NCI-H2171 treated with DMSO at 0.1 percent for 48 hours (cell line): ENCODE measurements at places on chromosomes 3 and 15.
A peak's percentile ranks its signal among the peaks of the same experiment; 100 is the strongest.

GRCh38 chr15:83612226-83612625, 41.7 kb upstream of the ADAMTSL3 start:
- no peak for DNase-seq

GRCh38 chr3:48952510-48953118, 34.0 kb downstream of the ARIH2 start:
- DNase-seq: peak; percentile 1

DNA sequence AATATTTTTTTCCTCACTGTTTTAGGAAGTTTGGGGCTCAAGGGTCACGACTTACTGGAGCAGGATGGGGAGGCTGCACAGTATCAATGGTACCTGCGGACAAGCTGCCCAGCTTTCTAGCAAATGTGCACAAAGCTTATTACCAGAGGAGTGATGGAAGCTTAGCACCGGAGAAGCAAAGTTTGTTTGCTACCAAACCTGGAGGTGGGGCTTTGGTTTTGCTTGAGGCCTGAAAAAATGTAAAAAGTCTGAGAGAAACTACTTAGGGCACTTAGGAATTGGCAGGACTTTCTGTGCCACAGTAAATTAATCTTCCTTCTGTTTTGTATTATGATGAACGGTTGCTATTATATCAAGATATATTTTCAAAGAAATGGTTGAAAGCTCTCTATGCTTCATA, 95.1 kb upstream of the FGF7 start:
- DNase-seq: no peak

DNA sequence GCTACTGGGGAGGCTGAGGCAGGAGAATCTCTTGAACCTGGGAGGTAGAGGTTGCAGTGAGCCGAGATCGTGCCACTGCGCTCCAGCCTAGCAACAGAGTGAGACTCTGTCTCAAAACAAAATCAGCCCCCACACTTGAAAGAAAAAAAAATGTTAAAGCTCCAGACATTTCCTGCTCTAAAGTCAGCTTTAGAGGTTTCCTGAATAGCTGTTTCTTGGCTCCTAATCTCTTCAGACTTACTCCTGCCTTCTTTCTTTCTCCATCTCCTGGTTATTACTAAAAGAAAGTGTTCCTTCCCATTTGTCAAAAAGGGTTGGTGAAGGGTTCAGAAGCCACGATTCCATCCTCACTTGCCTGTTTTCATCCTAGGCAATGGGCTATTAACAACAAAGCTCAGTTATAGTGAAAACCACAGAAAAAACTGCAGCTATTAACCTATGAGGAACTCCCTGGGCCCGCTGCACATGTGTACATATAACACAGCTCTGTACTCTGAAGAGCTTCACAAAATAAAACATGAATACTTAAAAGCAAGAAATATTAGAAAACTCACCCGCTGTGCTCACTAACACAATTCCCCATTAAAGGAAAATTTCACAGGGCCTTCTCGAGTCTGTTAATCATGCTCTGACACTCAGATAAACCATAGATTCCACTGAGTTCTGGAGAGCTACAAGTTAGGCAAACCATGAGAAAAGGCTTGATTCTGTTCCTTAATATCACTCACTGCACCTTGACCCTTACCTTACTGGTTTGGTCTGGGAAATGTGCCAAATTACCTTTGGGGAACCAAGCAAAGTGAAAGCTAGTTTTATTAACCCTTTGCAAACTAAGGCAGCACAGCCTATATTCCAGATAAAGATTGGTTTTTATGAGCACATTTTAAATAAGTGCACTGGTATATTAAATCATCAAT, 89.9 kb upstream of the TSPAN3 start:
- no peak for DNase-seq

- no peak for DNase-seq
Measured at GRCh38 chr15:75095594-75095993, 72.2 kb downstream of the PPCDC start.

- no peak for DNase-seq
Measured at GRCh38 chr3:71089271-71089847, 494.2 kb downstream of the FOXP1 start.

GRCh38 chr3:113374078-113374477, 67.2 kb downstream of the CFAP44 start:
- DNase-seq: no peak

DNA sequence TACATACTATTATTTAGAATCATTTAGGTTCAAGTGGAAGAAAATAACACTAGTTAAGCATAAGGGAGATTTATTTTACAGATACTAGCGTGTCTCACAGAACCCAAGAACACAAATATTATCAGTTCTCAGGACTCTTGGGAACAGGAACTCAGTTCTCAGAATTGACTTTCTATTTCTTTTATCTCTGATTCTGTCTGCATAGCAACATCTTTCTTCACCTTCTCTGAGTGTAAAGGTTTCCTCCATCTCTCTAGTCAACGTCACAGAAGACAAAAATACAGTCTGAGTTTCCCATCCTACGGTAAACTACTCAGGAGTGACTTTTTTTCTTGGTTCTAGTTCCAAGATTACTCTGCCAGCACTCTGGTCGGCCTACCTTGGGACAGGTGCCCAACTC, 220.0 kb downstream of the SV2B start:
- DNase-seq: no peak

- DNase-seq: no peak
Measured at GRCh38 chr3:55454611-55455010, 32.5 kb downstream of the WNT5A start.

DNA sequence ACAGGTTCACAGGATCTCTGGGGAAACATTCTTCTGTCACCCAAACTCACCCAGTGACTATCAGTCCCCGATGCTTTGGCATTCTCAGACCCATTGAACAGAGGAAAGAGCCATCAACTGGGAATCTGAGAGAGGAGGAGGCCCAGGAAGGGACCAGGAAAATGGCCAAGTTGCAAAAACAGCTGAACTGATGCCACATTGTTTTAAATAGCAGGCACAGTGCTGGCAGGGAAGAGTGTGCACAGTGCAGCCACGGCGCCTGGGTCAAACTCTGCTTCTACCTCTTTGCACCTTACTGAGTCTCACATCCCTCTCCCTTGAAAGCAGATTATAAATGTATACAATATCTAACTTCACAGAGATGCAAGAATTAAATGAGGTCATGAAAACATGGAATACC, 66.4 kb downstream of the SRGAP3 start:
- no peak for DNase-seq

GRCh38 chr3:51716805-51717204, 9.9 kb downstream of the GRM2 start:
- no peak for DNase-seq

DNA sequence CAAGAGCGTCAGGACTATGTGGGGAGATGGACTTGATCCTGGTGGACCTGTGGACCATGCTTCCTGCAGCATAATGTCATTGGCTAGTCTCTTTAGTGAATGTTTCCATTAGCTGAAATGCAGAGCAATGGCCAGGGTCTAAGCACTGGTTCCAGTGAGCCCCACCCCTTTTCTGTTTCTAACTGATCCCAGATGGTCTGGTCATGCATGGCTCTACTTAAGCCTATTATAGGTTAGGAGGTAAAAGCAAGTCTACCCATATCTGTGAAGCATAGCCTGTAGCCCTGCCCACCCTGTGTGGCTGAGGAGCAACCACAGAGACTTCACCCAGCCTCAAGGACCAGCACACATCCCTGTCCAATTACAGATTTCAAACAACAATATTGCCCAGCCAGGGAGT, 419.2 kb downstream of the ZNF385D start:
- DNase-seq: no peak

DNA sequence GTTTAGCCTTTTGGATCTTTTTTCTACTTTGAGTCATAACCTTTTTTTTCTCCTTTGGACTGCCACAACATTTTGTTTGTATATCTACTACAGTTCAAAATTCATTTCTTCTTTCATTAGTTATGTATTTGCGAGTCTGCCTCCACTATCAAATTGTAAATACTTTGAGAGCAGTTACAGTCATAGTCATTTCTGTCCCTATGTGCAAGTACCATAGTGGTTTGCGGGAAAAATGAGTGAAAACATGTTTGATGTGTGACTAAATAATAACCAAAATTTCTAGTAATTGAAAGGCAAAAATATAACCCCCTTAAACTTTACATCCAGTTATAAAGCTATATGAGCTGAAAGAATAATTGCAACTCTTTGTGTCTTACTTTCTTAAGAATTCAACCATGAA, 45.8 kb upstream of the CCDC50 start:
- DNase-seq: no peak

- no peak for DNase-seq
Measured at GRCh38 chr3:135627057-135627456, 338.5 kb upstream of the PPP2R3A start.

DNA sequence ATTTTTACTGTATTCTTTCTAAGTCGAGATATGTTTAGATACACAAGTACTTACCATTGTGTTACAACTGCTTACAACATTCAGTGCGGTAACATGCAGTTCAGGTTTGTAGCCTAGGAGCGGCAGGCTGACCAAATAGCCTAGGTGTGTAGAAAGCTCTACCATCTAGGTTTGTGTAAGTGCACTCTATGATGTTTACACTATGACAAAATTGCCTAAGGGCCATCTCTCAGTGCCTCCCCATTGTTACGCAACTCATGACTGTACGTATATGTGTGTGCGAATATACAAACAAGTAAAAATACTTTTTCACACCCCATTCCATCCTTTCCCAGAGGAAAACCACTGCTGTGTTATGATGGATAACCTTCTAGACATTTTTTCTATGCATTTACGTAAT, 44.3 kb downstream of the PXYLP1 start:
- DNase-seq: no peak

- no peak for DNase-seq
Measured at GRCh38 chr3:36193448-36193847, 186.9 kb upstream of the STAC start.

GRCh38 chr3:10119376-10119775, 3.9 kb downstream of the BRK1 start:
- DNase-seq: no peak

GRCh38 chr15:89319678-89320077, 14.9 kb downstream of the POLG start:
- DNase-seq: no peak

DNA sequence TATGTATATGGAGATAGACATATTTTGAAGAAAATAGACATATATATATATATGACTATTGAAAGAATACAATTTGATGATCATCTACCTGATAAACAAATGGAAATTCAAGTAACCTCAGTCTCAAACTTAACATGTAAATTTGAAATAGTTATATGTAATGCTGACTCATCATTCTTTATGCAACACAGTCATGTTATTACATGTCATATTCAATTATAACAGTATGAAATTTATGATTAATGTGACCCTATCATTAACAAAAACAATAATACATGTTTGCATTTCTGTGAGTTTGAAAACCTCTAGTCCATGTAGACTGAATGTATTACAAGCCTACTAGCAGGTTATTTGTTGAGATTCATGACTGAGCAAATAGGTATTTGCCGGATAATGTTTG, 204.1 kb downstream of the CADM2 start:
- no peak for DNase-seq

- no peak for DNase-seq
Measured at GRCh38 chr3:108823227-108823626, 641 bp downstream of the TRAT1 start.

- no peak for DNase-seq
Measured at GRCh38 chr3:48128774-48129173, 59.4 kb downstream of the CDC25A start.

- peak; percentile 26 for DNase-seq
Measured at GRCh38 chr3:193452338-193452737, 73.8 kb upstream of the ATP13A5 start.

- no peak for DNase-seq
Measured at GRCh38 chr15:22827125-22827524, 11.3 kb upstream of the NIPA2 start.

- DNase-seq: no peak
Measured at GRCh38 chr3:153785901-153786300, 335.3 kb upstream of the ARHGEF26 start.

- DNase-seq: peak; percentile 88
Measured at GRCh38 chr15:75452364-75452864, 924 bp upstream of the SIN3A start.

- peak; percentile 19 for DNase-seq
Measured at GRCh38 chr15:43483297-43484128, 9.4 kb downstream of the TP53BP1 start.

GRCh38 chr3:138549179-138549977, 44.7 kb downstream of the CEP70 start:
- DNase-seq: no peak

GRCh38 chr3:115659253-115660220, 36.2 kb downstream of the GAP43 start:
- DNase-seq: peak; percentile 32

- DNase-seq: no peak
Measured at GRCh38 chr15:98914626-98915025, 93.0 kb downstream of the PGPEP1L start.

GRCh38 chr15:25764980-25765735, 98.0 kb downstream of the ATP10A start:
- DNase-seq: no peak

DNA sequence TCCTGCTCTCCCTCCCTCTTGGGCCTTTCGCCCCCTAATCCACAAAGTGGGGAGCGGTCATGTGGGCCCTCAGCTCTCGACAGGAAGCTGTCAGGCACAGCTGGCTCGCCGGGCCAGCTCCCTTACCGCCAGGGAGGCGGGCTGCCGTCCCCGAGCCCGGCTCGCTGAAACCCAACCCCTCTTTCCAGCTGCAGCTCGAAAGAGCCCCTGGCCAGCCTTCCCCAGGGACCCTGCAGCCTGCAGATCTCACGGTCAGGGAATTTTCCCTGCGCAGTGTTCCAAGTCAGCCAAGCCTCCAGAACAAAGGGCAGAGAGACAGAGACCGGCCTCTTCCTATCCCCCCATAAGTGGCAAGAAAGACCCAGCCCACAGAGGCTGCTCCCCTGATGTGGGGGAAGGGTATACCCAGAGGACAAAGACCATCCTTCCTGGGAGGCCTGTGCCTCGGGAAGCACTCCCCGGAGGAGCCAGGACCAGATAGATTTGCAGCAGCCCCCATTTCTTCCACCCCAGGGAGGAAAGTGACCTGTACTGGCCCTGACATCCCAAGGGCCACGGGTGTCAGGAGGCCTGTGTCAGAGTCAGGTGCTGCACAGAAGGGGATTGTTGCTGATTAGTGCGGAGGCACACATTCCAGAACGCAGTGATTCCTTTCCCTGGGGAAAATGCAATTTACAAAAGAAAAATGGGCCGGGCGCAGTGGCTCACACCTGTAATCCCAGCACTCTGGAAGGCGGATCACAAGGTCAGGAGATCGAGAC, 32.6 kb downstream of the MAGEF1 start:
- DNase-seq: peak; percentile 42

DNA sequence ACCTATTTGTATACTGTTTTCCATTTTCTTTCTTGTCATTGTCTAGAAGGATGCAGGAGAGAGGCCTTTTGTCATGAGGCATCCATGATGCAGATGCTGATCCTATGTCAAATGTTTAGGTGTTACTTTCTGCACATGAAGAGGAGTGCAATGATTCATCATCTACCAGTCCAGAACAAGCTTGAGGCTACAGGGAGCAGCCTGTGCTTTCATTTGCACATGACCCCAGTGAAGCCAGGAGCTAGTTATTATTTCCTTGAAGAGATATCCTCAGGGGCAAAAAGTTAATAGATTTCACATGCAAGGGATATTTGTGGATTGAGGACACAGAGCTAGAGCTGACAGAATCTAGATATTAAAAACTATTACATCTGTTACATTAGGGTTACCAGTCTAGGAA, 204.4 kb upstream of the TGFBR2 start:
- no peak for DNase-seq

GRCh38 chr3:108528459-108529252, 18.3 kb upstream of the MYH15 start:
- no peak for DNase-seq
